ENCODE measurements at places on chromosomes 7 and 10.
A peak's percentile ranks its signal among the peaks of the same experiment; 100 is the strongest.

DNA sequence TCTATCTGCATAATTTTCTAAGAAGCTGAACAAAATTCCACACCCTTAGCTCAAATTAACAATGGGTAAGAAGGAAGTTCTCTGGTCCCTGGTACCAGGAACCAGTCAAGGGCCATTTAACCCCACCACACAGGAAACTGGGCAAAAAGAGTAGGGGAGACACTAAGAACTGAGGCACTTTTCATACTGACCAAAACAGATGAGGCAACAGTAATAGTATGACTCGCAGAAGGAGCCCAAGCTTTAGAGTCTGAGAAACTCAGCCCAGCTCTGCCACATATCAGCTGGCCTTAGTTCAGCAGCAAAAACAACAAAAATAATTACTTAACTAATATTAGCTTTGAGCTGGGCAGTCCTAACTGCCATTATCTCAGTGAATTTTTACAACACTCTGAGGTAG, 221.2 kb downstream of the FAM107B start:
- no peak for DNase-seq

GRCh38 chr7:37354656-37355131, 94.0 kb downstream of the ELMO1 start:
- peak; percentile 59 for DNase-seq

- no peak for DNase-seq
These were observed 13.8 kb upstream of the FKBP9 start for GRCh38 chr7:32943252-32944030.

DNA sequence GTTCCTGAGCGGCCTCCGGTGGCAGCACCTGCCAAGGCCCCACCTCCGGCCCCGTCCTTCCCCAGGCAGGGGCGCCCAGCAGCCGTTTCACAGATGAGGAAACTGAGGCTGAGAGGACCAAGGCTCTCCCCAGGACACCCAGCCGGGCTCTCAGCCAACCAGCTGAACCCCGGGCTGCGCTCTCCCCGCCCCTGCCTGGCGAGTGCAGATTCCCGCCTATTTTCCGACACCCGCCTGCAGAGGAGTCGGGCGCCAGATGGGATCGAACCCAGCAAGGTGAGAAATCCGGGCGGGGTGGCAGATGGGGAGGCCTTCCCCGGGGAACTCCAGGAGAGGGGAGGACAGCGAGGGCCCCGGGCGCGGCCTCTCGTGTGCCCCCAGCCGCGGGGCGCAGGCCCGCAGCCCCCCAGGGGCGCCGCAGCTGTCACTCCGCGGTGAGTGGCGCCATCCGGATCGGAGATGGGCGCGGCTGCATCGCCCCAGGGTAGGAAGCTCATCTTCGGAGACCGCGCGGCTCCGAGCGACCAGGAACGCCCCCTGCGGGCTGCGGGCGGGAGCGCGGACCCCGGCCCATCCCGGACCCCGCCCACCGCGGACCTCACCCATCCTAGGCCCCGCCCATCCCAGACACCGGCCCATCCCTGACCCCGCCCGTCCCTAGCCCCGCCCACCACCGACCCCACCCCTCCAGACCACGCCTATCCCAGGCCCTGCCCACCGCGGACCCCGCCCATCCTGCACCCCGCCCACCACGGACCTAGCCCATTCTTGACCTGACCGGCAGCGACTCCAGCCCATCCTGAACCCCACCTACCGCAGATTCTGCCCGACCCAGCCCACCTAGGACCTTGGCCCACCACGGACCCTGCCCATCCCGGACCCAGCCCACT, 90.3 kb downstream of the MICALL2 start:
- peak; percentile 24 for DNase-seq

- DNase-seq, result no peak
These were observed 16.0 kb upstream of the VWA2 start for GRCh38 chr10:114223066-114223465.

GRCh38 chr10:71263376-71263775, 51.0 kb downstream of the UNC5B start:
- no peak for DNase-seq

GRCh38 chr7:15643000-15643705, 43.3 kb downstream of the MEOX2 start:
- no peak for DNase-seq

GRCh38 chr10:70749756-70750155, 35.4 kb downstream of the TBATA start:
- no peak for DNase-seq

- no peak for DNase-seq
These were observed 57.8 kb downstream of the CYP51A1 start for GRCh38 chr7:92076509-92076908.

DNA sequence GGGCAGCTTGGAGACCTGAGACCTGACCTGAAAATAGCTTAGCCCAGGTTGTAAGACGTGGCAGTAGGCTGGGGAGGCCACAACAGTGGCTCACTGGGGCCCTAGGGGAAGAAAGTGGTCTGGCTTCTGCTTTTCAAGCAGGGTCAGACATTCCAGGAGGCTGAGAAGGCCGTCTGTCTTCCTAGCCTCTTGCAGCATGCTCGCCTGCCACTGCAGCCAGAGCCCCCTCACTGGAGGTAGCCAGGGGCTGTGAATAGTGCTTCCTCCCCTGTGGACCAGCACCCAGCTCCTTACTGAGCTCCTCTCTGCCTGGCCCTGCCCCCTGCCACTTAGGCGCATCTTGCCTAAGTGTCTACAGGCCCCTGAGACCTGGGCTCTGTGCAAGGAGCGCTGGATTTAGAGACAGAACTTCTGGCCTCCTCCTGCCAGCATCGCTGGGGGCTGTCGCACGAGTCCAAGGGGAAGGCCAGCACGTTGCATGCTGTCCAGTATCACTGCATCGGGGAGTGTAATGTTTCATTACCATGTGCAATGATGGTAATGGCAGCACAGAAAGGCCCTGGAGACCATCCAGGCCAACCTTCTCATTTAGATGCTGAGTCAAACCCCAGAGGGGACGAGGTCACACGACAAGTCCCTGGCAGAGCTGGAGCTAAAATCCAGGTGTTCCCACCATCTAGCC, 12.7 kb downstream of the ZMIZ1 start:
- no peak for DNase-seq

DNA sequence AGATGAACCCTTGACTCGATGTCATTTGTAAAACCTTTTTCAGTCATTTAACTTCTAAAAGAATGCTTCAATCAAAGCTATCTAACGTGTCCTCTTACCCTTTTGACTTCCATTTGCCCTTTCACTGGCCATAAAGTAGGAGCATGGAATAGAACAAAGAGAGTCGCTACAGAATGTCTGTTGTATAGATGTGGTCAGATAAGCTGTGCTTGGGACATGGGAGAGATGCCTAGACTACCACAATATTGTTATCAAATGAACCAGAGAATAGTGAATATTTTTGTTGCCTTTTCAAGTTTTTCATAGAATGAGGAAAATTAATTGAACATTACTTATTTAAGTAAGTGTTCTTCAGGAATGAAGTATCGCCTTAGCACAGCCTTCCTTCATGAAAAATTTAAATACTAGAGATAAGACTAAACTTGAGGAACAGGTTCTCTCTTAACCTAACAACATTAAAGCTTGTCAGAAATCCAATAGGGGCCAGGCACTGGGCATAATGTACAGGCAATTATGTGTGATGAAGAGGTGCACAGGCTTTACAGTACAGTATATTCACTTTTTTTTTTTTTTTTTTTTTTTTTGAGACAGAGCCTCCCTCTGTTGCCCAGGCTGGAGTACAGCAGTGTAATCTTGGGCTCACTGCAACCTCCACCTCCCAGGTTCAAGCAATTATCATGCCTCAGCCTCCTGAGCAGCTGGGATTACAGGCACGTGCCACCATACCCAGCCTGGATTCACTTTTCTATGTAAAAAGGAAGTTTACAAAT, 7.5 kb upstream of the KMT2E start:
- DNase-seq, result no peak

- DNase-seq, result peak; percentile 80
These were observed at the start of gene MIOS for GRCh38 chr7:7566651-7567611. TSS of gene MIOS (plus strand) at chr7:7566884. CDS start at chr7:7572476, 5,592 bp downstream.

DNA sequence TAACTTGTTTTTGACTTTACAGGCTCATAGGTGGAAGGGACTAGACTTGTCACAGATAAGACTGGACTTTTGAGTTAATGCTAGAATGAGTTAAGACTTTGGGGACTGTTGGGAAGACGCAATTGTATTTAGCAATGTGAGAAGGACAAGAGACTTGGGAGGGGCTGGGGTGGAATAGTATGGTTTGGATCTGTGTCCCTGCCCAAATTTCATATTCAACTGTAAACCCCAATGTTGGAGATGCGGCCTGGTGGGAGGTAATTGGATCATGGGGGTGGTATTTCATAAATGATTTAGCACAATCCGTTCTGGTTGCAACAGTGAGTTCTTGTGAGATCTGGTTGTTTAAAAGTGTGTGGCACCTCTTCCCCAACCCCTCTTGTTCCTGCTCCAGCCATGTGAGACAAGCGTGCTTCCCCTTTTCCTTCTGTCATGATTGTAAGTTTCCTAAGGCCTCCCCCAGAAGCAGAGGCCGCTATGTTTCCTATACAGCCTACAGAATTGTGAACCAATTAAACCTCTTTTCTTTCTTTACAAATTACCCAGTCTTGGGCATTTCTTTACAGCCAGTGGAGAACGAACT, 22.6 kb downstream of the RNF216 start:
- no peak for DNase-seq

DNA sequence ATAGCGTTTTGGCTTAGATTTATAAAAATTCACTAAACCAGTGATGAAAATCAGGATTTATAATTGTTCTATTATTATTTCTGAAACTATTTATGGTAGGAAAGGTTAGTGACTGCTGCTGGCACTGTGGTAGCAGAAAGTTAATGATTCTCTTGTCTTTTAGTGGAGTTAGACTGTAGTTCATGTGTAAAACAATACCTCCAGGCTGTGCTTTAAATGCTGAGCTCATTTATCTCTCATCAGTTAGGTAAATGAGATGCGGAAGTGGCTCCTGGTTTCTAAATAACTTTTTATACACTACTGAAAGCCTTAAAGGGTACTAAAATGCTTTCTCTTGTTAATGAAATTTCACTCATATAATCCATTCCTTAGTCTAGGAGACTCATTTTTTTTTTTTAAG, 326.8 kb upstream of the POT1 start:
- no peak for DNase-seq

DNA sequence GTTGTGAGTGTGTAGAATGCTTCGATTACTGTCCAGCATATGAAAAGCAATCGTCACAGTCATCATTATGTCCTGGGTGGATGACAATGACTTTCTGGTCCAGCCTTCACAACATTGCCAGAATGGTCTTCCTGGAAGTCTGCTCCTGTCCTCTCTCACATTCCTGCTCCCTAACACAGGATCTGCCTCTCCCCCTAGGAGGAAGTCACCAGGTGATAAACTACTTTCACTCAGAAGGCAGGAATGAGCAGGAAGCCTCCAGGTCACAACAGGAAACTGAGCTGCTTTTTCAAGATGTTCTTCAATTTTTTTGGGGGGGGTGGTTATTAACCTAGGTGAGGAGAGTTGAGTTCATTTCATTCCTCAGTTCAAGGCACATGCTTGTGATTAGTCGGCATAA, 13.6 kb upstream of the GPNMB start:
- no peak for DNase-seq

Measured in activated CD4-positive, alpha-beta T cell treated with anti-CD3 and anti-CD28 coated beads, Interleukin-2, amount 10 ng/mL, durations not matched to agents 7 days and 5 days (primary cell).